ENCODE measurements at places on chromosomes 16 and 17.

- no peak for DNase-seq
Measured at GRCh38 chr17:53721101-53721500, 101.6 kb upstream of the KIF2B start.

DNA sequence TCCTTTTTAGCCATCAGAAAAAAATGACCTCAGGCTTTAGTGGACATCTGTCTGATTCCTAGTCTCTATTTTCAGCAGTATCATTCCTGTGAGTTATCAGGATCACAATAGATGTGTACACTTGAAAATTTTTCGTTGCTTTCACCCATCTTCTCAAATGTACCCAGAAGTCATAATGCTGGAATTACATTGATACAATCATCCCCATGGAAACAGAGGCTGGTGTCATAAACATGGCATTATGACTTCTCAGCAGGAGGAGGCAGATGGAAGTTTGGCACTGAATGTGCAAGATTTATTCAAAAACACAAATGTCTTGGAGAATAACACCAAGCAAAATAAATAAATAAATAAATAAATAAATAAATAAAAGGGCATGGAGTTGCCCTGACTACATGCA is 292.5 kb downstream of the PHKB start:
- no peak for DNase-seq

DNA sequence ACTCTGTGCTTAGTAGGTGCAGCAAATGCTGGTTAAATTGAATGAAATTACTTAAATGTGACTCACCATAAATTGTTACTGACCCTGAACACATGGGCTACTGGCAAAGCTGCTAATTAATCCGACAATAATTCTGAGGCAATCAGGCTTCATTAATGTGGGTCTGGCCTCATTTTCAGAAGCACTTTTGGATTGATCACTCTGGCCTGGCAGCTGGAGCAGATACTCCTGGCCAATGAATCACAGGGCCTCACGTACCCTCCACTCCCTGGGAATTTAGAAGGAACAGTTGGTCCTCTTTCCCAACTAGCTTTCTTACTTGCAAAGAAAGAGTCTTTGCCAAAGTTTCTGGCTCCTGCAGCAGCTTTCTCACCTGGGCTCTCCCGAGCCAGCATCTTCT is 162.0 kb upstream of the ZKSCAN2 start:
- DNase-seq = no peak

GRCh38 chr17:28170771-28171170 is 128.3 kb downstream of the NLK start:
- no peak for DNase-seq

DNA sequence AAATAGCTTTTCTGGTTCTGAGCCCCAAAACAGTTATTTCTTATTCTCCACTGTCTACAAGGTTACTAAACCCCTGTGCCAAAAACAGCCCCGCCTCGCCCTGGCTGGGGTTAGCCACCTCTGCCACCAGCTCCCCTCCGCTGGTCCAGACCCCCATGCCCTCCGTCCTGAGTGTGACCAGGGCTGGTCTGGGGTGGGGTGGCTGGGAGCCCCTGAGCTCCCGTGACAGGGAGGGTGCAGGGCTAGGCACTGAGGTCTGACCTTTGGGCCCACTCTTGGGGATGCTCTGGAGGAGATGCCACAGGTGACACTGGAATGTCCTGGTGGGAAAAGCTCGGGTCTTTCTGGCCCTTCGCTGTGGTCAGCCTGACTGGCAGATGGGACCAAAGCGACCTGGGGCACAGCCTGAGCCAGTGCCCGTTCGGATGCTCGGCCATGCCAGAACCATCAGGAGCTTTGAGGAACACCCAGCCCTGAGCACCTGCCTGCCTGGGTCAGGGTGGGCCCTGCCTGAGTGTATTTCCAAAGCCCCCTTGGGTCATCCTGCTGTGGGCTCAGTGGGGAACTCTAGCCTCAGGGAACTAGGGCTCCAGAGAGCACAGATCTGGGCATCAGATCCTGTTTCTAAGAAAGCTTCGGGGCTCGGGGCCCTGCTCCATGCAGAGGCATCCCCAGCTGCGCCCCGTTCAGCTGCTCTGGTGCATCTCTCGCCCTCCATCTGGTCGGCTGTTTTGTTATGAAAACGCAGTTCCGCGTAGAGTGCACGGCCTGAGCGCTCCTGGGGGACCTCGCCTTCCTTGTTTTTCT is 72.1 kb upstream of the GNG13 start:
- DNase-seq = no peak

DNA sequence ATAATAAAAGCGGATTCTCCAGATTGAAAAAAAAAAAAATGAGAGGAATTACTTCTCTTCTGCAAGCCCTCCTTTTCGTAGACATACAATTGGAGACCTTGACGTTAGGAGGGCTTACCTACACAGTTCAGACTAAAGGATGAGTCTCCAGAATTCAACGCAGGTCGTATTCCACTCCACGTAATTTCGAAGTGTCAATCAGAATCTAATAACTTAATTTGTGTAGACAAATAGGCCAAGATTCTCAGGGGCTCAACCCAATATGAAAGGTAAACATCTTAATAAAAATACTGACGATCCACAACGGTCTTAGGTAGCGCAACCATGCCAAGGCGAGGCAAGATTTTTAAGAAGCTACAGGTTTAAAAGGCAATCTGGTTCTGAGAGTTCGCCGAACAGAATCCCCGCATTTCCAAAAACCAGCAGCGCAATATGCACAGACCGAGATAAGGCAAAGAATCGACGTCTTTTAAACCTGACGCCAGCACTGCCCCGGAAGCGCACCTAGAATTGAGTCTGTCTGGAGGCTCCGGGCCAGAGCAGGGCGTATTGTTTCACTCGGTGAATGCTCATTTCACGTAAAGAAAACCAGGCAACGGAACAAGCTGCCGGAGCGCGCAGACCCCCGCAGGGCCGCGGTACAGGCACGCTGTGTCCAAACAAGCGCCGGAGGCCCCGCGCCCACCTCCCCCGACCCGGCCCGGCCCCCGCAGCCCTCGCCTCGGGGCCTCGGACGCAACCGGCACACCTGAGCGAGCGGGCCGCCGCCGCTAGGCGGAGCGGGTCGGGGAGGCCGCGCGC is 623 bp downstream of the MBTPS1 start:
- peak; percentile 0 for DNase-seq

DNA sequence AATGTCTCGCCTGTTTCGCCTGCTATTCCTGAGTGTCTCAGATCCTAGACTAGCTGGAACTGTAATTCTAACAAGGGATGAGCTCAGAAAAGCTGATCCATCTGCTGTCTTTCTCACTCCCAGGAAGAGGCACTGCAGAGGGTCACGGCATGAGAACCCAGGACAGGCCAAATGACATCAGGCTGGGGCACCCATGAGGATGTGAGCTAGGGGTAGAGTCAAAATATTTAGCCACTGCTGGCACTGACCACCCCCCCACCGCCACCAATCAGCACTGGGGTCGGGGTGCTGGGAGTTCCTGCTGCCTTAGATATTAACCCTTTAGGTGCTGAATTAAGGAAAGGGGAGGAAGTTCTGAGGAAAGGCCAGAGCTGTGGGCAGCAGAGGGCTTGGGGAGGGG is 112.4 kb downstream of the IRX3 start:
- no peak for DNase-seq

DNA sequence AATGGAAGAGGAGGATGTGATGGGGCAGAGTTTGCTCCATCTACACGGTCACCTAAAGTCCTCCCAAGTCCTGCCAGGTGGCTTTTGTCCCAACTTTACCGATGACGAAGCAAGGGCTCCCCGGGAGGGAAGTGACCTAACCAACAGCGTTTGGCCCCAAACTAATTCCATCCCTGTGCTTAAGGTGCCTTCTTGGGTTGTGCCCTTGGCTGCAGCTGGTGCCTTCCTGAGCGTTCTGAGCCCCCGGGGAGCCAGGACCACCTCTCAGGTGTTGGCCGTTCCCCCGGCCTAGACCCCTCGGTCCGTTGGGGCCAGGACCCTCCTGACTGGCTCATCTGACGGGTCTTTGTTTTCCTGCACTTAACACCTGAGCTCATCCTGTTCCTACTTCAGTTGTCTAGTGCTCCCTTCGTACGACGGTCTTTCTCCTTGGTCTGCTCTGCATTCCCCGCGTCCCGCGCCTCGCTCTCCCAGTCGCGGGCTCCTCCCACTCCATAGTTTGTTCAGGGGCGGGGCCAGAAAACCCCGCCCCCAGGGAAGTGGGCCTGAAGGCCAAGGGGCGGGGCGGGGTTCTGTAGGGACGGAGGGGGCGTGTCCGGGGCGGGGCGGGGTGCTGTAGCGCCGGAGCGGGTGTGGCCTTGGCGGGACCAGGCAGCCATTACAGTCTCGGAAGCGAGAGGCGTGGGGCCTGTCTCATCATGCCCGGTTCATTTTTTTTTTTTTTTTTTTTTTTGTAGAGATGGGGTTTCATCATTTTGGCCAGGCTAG is 822 bp upstream of the ZSCAN10 start:
- DNase-seq = peak; percentile 75

GRCh38 chr17:50043290-50044148 is 12.4 kb upstream of the ITGA3 start:
- no peak for DNase-seq

DNA sequence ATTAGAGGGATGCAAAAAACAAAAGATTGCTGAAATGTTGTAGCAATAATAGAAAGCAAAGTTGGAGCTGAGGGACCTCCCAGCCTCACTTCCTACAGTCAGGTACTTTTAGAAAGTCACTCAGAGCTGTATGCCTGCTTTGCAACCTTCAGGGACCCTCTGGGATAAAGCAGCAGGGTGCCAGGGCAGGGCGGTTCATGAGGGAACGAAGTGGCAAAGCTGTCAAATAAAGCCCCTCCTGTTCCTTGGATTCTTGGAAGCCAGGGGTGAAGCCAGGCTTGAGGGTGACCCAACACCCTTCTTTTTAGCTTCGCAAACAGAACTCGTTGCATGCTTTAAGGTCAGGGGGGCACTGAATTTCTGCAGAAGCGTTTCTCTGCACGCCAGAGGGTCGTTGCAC is 767 bp downstream of the ATP2C2 start:
- no peak for DNase-seq

DNA sequence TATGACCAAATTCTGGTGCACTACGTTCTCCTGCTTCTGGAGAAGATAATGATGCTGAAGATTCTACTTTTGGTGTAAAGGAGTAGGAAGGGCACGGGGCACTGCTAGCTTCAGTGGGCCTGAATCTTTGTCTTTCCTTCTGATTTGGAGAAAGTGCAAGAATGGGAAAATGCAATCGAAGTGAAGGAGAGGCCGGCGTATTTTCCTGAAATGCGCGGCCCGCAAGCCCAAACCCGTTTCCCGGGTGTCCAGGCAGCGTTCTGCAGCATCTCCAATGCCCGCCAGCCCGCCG is 372 bp upstream of the NDE1 start:
- DNase-seq = no peak

DNA sequence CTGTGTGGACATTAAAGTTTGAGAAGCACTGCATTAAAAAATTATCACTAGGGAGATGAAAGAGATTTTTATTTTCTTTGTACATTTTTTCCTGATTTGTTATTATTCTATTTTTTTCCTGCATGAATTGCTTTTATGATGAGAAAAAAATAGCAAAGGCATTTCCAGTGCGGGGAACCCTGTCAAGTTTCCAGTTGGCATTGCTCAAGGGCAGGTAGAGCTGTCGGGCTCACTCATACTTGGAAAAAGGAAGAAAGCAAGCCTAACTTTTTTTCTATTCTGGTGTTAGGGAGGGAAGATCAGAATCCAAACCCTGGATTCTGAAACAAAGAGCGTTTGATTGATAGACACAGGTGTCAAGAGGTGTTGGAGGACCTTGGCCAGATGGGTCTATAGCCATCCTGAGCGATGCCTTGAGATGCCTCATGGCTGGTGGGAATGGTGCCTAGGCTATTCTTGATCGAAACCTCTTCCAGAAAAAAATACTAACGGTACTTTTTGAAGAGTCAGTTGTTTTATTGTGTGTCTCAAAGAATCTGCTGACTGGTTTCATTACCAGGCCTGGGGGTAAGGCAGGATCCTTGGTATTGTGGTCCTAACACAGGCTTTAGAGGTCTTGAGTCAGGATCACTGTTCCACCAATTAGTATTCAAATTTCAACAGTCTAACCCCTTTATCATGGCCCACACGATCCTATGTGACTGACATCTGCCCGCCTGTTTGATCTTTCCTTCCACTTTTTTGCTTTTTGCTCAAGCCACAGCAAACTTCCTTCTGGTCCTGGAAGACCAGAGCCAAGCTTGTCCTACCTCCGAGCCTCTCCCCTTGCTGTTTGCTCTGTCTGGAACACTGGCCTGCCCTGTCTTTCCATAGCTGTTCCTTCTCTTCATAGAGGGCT is 20.1 kb downstream of the SNX29 start:
- no peak for DNase-seq

DNA sequence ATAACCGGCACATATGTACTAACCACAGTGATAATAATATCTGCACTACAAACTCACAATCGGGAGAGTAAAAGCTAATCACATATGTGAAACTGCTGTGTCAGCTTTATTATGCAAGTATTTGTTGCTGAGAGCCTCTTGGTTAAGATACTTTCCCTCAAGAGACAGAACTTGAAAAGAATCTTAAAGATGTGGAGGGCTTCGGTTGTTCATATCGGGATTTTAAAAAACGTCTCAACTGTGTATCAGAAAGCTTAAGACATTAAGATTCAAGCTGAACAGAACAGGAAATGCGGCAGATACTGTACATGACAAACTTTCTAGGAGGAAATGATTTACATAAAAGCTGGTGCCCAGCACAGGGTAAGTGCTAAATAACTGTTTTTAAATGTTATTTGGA is 27.5 kb upstream of the HLF start:
- DNase-seq = no peak

GRCh38 chr16:53457670-53458069 is 23.4 kb downstream of the RBL2 start:
- no peak for DNase-seq

GRCh38 chr17:56149266-56150036 is 3.8 kb upstream of the ANKFN1 start:
- DNase-seq = no peak

GRCh38 chr17:42002792-42003301 is 14.4 kb downstream of the DNAJC7 start:
- DNase-seq = no peak

DNA sequence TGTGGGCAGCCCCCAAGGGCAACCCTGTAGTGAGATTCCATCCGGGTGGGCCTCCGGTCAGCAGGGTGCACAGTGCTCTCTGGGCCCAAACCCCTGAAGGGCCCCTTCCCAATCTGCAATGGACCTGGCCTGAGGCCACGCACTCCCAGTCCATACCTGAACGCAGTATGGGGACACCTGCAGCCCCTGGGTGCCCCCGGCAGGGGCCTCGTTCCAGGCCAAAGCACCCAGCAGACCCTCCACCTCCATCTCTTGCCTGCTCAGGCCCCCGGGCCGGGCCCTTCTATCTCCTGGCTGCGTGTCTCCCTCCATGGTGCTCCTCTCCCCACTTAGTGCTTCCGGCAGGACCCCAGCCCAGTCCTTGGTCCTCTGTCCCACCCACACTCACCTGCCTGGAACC is 17.3 kb upstream of the AATK start:
- no peak for DNase-seq

DNA sequence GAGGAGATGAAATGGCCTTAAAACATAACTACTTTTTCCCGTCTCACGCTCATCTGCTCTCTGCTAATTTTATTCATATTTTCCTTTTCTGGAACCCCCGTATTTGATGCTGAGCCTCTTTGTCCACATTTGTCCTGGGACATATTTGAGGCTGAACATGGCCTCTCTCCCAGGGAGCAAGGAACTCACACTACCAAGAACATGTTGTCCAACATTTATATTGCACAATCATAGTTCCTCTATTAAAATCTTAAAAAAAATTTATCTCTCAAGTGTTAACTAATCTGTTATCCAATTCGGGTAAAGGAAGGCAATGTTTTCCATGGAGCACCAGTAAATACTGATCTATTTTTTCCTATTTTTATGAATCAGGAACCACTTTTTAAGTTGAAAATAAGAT is 60.2 kb downstream of the CMC2 start:
- DNase-seq = no peak
